ENCODE measurements at places on chromosomes 5 and 9.

DNA sequence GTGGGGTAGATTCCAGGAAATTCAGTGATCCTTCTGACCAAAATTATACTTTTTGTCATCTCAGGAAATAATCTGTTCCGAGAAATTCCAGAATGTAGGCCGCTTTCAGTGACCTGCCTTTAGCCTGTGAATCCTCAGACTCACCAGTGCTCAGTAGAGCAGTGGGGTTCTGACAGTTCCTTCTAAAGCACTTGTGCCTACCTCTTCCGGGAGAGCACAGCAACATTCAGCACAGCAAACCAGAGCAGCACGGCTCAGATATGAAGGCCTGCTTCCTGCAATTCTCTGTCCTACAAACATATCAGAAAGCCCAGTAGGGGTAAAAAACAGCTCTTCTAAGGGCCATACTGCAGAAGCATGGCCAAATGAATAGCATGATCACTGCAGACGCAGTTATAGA is 15.0 kb downstream of the FANCC start:
- no peak for DNase-seq

- DNase-seq: no peak
Measured at GRCh38 chr5:44619875-44620610, 188.7 kb upstream of the MRPS30 start.

DNA sequence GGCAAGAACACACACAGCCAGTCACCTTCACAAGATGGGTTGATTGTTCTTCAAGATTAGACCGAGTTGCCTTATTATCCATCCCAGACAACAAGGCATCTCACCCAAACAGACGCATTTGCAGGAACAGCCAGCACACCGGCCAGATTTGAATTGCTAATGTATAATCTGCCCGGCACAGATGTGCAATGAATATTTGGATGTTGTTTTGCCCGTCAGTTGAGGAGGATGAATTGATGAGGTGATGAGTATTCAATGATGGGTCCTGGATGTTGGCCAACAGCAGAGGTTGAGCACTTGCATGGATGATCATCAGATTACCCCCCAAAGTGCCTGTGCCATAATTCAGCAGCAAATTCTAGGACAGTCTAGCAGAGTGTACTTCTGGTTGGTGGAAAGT is 20.1 kb downstream of the ALG2 start:
- no peak for DNase-seq

GRCh38 chr5:115429345-115429940 is 115.1 kb downstream of the FEM1C start:
- DNase-seq: no peak

DNA sequence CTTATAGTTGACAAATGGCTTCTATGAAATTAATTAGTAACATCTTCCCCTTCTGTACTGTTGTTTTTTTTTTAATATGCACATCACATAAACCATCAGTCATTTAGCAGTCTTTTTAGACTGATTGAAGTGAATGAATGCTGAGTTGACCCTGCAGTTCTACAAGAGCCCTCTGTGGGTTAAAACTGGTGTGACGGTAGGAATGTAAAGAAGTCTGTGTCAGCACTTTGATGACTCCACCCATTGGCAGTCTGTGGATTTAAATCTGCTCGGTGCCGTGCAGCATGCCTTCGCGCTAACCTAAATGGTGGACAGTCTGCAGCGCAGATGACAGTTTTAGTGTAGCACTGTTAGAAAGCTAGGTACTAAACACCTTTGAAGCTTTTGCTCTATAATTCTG is 3.1 kb downstream of the GTF3C4 start:
- peak; percentile 96 for DNase-seq

DNA sequence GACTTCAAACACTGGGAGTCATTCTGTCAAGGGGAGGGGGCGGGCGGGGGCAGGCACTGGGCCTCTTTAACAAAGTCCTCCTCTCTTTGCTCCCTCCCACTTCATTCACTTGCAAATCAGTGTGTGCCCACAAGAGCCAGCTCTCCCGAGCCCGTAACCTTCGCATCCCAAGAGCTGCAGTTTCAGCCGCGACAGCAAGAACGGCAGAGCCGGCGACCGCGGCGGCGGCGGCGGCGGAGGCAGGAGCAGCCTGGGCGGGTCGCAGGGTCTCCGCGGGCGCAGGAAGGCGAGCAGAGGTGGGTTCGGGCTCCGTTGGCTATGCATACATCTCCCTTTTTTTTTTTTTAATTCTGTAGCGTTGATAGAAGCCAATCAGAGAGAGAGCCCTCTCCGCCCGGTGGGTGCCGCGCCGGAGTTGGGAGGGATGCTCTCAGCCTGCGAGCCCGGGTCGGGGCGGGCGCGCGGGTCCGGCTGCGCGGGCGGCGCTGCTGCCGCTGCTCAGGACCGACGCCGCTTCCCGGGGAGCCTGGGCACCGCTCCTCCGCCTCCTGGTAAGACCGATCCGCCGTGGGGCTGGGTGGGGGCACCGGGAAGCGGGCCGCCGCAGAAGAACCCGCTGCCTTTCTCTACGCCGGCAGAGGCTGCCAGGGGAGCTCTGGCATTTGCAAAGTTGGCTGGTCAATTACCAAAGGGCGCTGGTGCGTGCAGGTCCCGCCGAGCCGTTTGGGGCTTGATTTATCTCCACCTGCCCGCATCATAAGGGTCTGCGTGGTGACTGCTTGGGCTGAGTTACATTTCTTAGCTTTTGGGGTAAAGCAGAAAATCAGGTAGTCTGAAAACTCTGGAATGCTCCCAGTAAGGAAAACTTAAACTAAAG is at the start of gene CDH6:
Gene CDH6, plus strand, starts transcription at position 96 of the 877 bp plus-strand sequence. CDS start 73,788 bp downstream, outside the sequence.
- no peak for DNase-seq

DNA sequence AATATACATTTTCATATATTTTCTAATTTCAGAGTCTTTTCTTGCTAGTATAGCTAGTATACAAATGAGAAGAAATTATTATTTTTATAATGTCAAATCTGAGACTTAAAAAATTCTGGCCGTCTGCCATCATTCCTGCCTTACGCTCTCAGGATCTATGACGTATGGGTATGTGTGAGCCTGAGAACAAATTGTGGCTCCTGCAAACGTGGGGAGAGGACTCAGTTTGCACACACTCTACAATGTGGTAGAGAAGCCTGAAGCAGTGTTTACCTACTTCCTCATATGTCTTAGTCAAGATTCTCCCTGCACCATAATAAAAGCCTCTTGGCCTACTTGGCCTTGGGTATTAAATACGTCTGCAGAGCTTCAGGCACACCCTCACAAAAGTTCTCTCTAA is 825.4 kb downstream of the SEMA5A start:
- DNase-seq: no peak

DNA sequence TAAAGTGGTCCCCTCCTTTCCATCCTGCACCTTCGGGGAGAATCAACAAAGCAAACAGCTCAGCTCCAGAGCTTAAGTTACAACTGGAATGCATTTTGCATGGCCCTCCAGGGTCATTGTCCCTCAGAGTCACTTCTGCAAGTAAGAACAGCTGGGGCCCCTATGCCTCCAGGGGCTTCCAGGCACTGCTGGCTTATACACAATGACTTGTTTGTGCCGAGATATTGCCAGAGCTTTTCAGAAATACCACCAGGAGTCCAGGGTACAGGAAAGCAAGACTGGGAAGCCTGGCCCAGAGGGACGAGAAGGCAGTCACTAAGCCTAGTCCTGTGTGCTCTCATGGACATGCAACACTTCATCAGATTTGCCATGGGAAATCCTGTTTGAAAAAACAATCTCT is 11.3 kb downstream of the FRMD3 start:
- no peak for DNase-seq

DNA sequence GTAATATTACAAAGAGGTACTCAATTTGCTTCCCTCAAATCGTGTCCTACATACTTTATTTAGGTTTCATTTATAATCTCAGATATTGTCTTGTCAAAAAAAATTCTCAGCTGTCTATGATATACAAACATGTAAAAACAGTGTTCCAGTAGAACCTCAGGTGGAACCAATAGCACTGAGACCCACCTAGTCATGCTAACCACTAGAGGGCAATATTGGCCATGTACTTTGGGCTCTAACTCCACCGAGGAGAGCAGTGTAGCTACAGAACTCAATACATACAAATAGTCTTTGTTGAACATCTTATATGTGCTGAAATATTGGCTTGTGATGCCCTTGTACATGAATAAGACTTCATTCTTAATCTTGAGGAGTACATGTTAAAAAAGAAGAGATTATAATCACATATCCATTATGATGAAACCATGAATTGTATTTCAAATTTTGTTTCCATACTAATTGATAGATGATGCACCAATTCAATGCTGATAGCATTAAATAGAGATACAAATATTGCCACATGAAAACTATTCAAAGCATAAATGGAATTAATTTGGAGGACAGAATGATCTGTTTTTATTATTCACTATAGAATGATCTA is 71.2 kb upstream of the CNTLN start:
- DNase-seq: peak; percentile 73

DNA sequence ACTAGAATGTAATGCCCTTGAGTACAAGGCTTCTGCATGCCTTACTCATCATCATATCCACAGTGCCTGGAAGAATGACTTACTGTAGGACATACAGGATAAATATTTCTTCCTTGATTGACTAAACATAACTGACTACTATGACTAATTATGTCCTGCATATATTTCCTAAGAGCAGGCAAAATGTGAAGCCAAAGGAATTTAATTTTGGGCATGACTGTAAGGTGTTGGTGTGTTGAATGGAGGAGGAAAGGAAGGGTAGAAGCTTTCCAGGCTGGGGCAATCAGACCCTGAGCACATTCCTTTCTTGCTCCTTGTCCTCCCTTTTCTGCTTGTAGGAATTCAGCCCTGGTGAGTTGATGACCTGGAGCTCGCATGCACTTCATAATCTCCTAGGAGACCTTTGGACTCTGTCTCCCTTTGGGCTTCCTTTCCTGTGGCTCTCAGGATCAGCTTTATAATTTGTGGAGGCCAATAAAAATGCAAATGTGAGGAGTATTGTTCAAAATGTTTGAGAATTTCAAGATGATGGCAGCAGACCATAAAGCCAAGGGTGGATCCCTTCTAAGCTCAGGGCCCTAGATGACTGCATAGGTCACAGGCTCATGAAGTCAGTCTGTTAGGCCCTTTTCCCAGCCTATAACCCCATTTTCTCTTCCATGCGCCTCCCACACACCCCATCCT is 174.0 kb downstream of the HMHB1 start:
- peak; percentile 34 for DNase-seq

GRCh38 chr9:70534061-70534460 is 119.6 kb upstream of the KLF9 start:
- no peak for DNase-seq

DNA sequence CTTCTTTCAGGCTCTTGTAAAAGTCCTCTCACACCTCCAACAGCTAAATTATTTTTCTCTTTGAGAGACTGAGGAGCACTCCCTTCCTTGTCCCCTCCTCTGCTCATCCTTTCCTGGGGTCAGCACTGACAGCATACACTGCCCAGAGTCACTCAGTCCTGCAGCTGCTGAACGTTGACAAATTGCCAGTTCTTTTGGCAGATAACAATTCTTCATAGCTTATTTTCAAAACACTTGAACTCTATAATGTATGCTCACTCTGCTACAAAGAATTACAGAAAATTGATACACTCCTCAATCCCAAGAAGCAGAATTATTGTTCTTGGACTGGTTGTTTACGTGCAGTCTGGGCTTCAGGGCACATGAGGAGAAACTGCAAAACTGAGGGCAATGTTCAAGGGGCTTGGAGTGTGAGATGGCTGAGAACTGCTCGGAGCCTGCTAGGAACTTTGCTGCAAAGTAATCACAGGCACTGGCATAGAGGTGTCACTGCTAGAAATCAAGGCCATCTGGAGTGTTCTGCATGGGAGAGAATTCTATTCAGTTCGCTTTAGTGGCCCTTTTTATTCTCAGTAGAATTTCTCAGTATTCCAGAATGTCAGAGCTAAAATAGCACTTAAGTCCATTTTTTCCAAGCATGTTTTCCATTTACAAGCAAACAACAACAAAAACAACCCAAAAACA is 96.4 kb upstream of the SPOCK1 start:
- DNase-seq: no peak

- no peak for DNase-seq
Measured at GRCh38 chr5:29984156-29984540, 1209.3 kb upstream of the CDH6 start.

DNA sequence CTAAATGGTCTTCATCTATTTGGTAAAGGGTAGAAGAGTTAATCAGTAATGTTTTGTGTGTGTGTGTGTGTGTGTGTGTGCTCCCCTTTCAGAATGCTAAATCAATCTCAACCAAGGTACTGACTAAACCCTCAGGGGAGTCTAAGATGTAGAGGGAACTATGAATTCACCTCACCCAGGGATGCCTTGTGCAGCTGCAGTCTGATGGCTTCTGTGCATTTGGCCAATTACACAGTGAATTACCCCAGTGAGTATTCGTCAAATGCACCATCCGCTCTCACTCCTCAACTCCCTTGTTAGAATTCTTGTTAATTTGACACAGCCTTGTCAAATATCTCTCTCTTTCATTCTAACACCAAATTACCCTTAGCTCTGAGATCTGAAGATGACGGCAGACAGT is 234.6 kb downstream of the GABRB2 start:
- DNase-seq: no peak

DNA sequence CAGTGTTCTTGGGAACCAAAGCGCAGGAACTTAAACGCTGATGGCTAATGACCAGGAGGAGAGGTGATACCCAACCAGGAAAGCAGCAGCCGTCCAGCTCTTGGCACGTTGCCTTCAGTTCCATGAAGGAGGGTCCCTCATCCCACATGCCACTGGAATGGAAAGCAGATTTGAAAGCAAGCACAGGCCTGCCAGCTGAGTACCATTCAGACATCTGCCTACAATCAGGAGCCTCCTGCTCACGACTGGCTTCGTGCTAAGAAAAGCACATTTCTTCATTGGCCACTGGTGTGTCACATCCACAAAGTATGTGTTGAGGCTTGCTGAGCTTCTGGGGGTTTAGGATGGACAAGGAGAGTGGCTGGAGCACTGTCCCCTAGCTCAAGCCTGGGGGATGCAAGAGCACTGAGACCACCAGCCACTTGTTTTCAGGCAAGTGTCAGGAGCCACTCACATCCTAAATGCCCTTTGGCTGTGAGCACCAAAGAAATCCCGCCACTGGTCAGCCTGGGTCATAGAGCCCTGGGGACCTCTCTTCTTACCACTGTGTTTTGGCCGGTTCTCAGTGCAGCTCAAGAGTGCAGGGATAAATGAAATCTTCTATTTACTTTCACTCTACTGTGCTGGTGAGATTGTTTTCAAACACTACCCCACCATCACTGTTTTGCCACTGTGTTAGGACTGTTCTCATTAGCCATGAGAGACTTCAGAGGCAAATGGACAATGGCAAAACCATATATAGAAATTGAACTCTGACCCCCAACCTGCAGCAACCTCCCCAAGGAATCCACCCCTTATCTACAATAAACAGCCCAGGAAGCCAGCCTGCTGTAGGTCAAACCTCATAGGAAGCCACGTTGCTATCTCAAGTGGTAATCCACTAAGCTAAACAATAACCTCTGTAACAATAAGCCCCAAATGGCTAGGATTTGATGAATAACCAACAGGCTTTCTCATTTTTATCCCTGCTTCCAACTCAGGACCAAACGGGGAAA is 58.3 kb downstream of the MTX3 start:
- no peak for DNase-seq

GRCh38 chr5:30100929-30101328 is 1092.6 kb upstream of the CDH6 start:
- no peak for DNase-seq

GRCh38 chr9:97632248-97632984 is 752 bp downstream of the TSTD2 start:
- DNase-seq: peak; percentile 84

- no peak for DNase-seq
Measured at GRCh38 chr5:59559847-59560246, 333.7 kb downstream of the PDE4D start.
